ENCODE measurements at places on chromosomes 1 and 21.
A peak's percentile ranks its signal among the peaks of the same experiment; 100 is the strongest.

DNA sequence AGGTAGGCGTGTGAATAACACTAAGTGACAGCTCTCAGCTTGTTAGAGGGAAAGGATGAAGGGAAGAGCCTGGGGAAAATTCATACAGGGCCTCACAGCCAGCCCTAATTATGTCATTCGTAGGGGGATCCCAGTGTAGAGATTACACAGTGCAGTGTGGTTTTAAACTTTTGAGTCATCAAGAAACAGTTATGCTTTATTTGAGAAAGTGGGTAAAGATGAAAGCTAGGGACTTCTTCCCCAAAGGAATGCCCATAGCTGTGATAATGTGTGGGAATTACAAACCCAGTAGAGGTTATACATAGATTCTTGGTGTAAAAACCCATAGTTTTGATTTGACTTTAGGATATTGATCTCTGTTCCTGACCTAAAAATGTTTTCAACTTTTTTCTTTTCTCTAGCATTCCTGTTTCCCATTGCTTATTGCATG, 1.9 kb downstream of the TTF2 start:
- no peaks in the 10 kb centered on the region for H3K36me3 ChIP-seq
- DNase-seq, result no peak
- H3K4me1 ChIP-seq, result peaks cover 18% of the 10 kb centered on the region

- no peaks in the 10 kb centered on the region for H3K27me3 ChIP-seq
- H3K36me3 ChIP-seq, result no peaks in the 10 kb centered on the region
- DNase-seq, result peak; percentile 31
- H3K4me1 ChIP-seq, result no peaks in the 10 kb centered on the region
These were observed 11.0 kb downstream of the PRDM15 start for GRCh38 chr21:41868062-41868710.

DNA sequence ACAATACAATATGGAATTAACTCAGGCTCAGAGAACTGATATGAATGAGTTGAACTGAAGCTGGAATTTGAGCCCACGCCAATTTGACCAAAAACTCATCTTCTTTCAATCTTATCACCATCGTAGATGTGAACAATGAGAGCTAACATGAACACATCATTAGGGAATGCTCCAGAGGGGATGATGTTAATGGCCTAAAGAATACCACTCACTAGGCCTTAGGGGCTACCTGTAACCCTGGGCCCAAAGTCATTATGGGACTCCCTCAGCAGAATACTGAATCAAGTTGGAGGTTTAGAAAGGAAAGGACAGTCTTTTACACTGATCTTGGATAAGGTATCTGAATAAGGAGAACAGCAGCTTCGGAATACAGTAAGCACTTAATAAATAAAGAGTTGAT, 73.6 kb downstream of the C1orf94 start:
- DNase-seq, result no peak
- H3K4me3 ChIP-seq, result no peak overlapping the region
- no peaks in the 10 kb centered on the region for H3K27me3 ChIP-seq
- H3K27ac ChIP-seq, result no peak overlapping the region
- no peaks in the 10 kb centered on the region for H3K36me3 ChIP-seq
- H3K4me1 ChIP-seq, result no peaks in the 10 kb centered on the region

DNA sequence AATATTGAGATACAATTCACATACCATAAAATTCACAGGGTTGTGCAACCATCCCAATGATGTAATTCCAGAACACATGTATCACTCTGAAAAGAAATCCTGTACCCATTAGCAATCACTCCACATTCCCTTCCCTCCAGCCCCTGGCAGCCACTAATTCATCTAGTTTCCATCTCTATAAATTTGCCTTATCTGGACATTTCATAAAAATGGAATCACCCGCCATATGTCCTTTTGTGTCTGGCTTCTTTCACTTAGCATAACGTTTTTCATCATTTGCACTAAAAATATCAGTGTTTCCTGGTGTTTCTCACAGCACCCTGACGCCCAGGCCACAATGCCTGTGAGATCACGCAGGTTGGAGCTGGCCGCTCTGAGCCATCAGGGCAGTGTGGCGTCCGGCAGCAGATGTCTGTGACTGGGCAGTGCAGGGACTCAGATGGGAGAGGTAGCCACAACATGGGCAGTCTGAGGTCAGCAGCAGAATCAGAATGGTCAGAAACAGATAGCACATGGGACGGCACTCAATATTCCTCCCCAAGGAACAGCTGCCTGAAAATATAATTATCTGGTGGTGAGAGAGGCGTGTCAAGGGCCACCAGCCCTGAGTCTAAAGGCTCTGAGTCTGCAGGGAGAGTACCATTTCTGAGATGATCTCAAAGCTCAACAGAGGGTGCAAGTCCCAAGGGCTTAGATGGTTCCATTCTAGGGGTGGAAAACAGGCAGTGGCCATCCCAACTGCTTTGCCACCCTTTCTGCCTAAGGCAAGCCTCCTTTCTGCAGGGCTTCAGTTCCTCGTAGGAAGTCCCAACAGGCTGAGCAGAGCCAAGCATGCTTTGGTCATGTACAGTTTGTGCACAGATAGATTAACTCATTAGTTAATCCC, 129.4 kb upstream of the EDN2 start:
- H3K27ac ChIP-seq, result no peak overlapping the region
- H3K4me3 ChIP-seq, result no peak overlapping the region
- H3K36me3 ChIP-seq, result no peaks in the 10 kb centered on the region
- DNase-seq, result no peak
- peaks cover 6% of the 10 kb centered on the region for H3K4me1 ChIP-seq

DNA sequence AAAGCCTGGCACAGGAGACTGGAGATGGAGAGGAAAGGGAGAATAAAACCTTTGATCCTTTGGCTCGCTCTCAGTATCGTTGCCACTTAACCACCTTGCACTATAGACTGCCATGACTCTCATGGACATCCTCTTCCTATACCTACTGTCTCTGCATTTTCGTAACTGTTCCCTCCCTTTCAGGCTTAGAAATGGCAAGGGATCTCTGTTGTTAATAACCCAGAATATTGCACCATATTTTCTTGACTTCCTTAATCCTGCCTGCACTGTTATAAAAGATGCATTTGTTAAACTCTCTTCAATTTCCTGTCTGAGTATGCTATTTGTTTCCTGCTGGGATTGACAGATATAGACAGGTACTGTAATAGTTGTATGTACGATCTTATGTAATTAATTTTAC, 38.6 kb downstream of the CYYR1 start:
- no peaks in the 10 kb centered on the region for H3K4me1 ChIP-seq
- no peak overlapping the region for H3K27ac ChIP-seq
- no peaks in the 10 kb centered on the region for H3K27me3 ChIP-seq

DNA sequence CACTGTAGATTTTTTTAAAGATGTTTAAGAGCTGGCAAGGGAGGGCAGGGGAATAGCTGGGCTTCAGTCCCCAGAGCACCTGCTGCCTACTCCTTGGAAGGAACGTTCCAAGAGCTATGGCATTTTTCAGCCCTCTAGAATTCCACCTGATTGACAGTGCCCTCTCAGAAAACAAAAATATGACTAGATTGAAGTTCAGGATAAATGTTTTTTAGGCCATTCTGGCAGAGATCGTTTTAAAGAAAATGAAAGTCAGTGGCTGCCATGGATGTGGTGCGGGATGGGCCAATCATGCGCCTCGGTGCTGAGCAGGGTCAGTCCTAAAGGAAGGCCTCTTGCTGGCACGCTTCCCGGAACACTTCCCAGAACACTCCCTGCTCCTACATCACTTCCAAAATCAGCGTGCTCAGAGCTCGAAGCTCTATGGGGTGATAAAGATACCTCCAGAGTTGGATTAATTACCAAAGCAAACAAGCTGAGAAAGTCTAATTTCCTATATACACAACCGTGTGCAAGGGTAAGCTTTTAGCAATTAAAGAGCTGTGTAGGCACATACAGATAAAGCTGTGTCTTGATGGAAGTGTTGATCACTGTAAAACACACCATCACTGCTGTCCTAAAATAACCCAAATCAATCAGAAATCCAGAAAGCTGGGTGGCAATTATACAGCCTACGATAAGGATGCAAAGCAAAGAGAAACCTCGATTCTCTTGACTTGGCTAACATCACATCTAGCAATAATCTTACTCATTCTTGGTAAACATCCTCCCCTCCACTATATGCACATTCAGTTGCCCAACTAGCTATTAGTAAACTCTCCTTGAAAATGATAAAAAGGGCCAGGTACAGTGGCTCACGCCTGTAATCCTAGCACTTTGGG, 34.6 kb downstream of the TGFBR3 start:
- H3K27me3 ChIP-seq, result no peaks in the 10 kb centered on the region
- peak; percentile 85 for DNase-seq
- H3K4me1 ChIP-seq, result peaks cover 28% of the 10 kb centered on the region
- H3K36me3 ChIP-seq, result no peaks in the 10 kb centered on the region
- peak overlapping the region; percentile 20 for H3K4me3 ChIP-seq

DNA sequence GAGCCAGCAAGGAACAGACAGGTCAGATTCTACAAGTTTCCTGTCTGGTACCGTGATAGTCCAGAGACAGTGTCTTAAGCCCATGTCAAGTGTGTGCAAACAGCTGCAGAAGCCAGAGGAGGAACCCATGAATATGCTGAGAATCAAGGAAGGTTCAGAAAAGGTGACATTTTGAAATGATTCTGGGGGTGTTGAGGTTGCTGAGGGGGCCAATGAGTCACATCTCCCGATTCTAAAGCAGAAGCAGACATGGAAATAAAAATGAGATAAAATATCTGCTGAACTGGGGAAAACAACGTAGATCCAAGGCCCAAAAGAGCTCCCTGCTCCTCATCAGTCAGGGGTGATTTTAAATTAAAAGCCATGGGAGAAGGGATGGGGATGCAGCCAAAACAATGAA, 15.8 kb upstream of the SYT6 start:
- H3K27ac ChIP-seq, result no peak overlapping the region
- no peak for DNase-seq
- no peaks in the 10 kb centered on the region for H3K27me3 ChIP-seq
- H3K4me3 ChIP-seq, result no peak overlapping the region

GRCh38 chr1:164466429-164466828, 92.6 kb upstream of the PBX1 start:
- DNase-seq, result no peak
- no peaks in the 10 kb centered on the region for H3K36me3 ChIP-seq
- H3K27me3 ChIP-seq, result no peaks in the 10 kb centered on the region

DNA sequence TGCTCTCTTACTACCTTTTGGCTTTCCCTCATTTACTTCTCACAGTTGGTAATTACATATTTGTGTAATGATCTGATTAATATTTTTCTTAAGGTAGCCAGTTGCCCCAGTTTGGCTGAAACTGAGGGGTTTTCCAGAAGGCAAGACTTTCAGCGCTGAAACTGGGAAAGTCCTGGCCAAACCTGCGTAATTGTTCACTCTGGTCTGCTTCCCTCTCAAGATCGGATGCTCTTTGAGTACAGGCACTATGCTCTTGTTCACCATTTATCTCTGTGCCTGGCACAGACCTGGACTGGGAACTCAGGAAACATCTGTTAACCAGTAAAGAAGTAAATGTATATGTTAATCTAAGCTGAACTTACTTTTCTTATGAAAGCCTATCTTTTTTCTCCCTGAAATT, 209.6 kb upstream of the HOOK1 start:
- peaks cover 23% of the 10 kb centered on the region for H3K36me3 ChIP-seq
- no peaks in the 10 kb centered on the region for H3K27me3 ChIP-seq
- no peak for DNase-seq
- H3K4me1 ChIP-seq, result no peaks in the 10 kb centered on the region
- no peak overlapping the region for H3K27ac ChIP-seq

GRCh38 chr1:1430114-1430982, 5.1 kb upstream of the VWA1 start:
- H3K27me3 ChIP-seq, result peaks cover 98% of the 10 kb centered on the region
- peak overlapping the region; percentile 14 for H3K27ac ChIP-seq
- DNase-seq, result peak; percentile 86
- H3K4me1 ChIP-seq, result peaks cover 50% of the 10 kb centered on the region
- no peaks in the 10 kb centered on the region for H3K36me3 ChIP-seq

DNA sequence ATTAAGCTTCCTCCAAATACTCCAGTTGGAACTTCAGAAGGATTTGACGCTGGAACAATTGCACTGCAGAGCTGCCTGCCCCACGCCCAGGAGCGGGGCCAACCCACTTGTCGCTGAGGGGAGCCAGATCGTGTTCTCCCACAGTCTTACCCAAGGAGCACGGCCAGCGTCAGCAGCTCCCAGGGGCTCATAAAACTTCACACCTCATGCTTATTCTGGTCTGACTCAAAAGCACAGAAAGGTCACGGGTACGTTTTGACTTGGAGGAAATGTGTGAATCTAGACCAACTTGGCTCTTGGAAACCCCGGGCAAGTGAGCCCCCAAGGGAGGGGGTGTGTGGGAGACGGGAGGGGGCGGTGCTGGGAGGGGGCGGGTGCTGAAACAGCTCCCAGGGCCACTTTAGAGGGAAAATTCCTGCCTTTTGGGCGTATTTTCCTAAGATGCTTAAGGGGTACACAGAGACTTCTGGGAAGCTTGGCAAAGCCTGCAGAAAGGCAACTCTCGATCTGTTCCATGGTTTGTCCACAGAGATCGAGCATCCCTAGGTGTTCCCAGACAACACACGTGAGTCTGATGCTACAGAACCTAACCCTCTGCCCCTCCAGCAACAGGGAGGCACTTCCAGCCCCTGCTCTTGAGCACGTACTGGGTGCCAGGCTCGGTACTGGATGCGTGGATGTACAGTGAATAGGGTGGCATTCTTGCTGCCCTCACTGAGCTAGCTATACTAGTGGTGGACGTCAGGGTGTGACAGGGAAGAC, 98.9 kb downstream of the DHRS3 start:
- no peak overlapping the region for H3K27ac ChIP-seq
- H3K27me3 ChIP-seq, result no peaks in the 10 kb centered on the region

DNA sequence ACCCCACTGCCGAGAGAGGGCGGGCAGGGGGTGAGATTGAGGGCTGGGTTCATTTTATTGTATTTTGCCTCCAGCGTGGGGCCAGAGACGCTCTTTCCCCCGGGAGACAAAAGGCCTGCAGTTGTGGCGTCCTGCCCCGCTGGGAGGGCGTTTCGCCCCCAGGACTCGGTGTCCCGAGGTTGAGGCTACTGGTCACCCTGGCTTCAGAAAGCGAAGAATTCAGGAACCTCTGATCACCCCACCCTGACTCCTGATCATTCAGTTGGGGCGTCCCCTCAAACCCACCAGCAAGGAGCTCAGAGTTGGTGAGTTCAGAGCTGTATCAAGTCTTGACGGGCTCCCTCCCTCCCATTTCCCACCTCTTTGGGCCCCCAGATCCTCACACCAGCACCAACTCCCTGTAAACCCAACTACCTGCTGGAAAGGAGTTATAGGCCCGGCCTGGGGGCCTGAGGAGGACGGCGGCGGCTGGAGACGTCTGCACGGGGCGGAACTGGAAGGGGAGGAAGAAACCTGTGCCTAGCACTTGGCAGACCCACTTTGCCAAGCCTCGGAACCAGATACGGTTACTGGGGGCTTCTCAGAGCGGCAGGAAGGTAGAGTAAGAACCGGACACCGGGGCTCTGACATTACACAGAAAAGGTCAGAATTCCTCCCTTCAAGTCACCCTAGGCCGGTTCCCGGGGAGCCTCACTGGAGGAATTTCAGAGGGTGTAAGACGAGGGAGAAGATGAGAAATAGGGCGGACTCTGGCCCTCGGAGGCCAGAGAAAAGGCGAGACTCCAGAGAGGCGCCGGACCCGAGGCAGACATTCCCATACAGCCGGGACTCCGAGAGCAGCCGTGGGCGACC, 761 bp upstream of the PAX7 start:
- H3K27me3 ChIP-seq, result peaks cover 54% of the 10 kb centered on the region
- no peak for DNase-seq
- H3K36me3 ChIP-seq, result no peaks in the 10 kb centered on the region
- no peak overlapping the region for H3K4me3 ChIP-seq
